ENCODE measurements at places on chromosomes 4 and X. TPM values are rescaled to one million over a fixed set of nuclear protein-coding genes. Genes with fewer than 3 reads are reported as not detected.

DNA sequence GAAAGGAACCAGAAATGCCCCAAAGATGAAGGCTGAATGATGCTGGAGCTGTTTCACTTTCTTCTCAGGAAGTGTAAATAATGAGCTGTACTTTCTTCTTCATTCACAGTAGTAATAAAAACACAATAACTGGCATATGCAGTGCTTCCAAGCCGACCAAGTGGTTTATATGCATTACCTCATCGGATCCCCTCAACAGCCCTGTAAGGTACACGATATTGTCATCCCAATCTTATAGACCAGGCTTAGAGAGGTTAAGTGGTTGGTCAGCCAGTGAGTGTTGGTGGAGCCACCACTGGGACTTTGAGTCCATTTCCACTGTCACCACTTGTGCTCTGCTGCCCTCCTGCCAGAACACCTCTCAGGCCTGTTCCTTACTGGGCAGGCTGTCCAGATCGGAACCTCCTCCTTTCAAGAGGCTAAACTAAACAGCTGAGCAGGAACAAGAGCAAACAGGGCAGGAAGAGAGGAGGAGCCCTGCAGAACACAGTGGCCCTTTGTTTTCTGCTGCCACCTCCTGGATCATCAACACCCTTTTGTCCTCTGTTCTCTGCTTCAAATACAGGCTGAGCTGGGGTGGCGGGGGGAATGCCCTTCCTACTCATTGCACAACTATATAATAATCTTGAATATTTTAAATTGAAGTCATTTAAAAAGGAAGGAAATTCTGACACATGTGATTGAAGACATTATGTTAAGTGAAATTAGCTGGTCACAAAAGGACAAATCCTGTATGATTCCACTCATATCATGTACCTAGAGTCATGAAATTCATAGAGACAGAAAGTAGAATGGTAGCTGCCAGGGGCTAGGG lies 112.5 kb upstream of the ATP6AP2 start:
- DNase-seq = no peak

DNA sequence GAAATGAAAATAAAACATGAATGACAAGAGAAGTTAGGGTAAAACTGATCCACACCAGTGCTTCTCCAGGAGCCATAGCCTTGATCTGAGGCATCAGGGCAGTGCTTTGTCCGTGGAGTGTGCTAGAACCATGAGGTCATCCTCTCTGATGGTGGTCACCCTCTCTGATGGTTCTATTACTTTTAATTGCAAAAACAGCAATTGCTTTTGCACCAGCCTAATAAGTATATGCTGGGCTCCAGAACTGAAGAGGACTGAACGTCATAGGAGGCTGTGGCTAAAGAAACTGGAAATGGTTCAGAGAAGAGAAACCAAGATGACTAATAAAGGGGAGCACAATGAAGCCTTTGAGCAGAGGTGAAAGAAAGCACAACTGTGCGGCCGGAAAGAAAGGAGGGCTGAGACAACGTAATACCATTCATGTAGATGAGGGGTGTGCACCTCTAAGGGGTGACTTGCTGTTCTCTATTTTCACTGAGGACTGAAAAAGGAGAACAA lies 17.0 kb upstream of the TMEM154 start:
- no peak for DNase-seq

GRCh38 chr4:26542991-26543390 lies 40.9 kb upstream of the TBC1D19 start:
- no peak for DNase-seq

DNA sequence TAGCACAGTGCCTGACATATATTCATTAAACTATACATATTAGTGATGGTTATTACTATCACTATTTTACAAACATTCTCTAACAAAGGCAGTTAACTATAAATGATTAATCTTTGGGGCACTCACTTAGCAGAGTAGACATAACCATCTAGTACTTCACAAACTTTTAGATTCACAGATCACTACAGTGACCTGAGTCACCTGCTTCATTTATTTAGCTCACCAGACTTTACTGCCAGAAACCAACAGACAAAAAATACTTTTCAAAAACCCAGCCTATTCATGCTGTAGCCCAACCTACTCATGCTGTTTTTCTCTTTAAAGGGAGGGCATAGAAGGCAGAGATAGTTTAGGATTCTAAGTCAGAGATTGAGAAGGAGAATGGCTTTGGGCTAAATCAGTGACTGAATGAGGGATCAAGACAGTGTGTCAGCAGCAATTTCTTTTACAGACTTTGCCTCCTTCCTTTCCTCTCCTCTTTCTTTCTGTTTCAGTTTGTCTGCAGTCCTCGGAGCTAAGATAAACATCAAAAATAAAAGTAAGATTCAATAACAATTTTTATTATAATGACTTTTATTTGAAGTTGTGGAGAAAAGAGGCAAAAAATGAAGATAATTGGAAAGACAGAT lies 34.7 kb upstream of the PDE5A start:
- DNase-seq = no peak

DNA sequence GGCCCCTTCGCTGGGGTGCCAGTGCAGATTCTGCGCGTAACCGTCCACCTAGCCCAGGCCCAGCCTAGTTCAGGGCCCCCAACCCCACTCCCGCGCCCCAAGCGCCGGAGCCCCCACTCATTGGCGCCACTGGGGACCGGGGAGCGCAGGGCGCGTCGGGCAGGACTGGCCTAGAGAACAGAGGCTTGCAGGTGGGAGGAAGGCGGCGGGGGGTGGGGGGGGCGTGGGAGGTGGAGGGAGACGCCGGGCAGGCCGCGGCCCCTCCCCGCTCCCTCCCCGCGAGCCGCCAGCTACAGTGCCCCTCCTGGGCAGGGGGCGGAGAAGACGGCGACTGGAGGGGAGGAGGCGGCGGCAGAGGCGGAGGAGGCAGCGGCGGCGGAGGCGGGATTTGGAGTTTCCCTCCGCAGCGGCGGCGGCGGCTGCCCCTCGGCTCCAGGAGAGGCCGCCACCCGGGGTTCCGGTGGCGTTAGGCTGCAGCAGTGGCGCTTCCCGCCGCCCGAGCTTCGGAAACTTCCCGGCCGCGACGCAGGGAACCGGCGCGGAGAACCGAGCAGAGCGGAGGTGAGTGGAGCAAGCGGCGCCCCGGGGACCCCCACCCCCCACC lies 4.8 kb upstream of the DUSP9 start:
- DNase-seq = no peak

DNA sequence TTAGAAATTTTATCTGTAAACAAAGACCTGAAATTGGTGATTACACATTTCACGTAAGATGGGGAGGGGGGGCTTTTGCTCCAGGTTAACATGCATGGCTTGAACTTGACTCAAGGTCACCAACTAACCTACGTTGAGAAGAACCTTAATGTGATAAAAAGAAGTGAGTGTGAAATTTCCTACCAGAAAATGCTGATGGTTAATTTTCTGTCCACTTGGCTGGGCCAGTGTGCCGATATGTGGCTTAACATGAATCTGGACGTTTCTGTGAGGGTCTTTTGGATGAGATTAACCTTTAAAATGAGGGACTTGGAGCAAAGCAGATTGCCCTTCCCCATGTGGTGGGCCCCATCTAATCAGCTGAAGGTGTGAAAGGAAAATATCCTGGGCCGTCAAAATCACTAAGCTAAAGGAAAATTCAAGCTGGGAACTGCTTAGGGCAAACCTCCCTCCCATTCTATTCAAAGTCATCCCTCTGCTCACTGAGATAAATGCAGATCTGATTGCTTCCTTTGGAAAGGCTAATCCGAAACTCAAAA lies 107.3 kb upstream of the ENPP6 start:
- no peak for DNase-seq

DNA sequence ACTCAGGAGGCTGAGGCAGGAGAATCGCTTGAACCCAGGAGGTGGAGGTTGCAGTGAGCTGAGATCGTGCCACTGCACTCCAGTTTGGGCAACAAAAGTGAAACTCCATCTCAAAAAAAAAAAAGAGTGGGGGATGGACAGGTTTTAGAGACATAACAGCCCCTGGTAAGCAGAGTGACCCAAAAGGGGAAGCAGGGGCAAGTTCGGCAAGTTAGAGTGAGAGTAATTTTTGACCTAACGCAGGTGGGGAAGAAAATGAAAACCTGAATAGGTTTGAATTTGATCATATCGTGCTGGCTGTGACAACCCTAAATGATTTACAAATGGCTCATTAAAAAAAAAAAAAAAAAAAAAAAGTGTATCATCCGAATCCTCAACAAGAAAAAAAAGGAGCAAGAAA lies 25.7 kb upstream of the TMEM131L start:
- no peak for DNase-seq

DNA sequence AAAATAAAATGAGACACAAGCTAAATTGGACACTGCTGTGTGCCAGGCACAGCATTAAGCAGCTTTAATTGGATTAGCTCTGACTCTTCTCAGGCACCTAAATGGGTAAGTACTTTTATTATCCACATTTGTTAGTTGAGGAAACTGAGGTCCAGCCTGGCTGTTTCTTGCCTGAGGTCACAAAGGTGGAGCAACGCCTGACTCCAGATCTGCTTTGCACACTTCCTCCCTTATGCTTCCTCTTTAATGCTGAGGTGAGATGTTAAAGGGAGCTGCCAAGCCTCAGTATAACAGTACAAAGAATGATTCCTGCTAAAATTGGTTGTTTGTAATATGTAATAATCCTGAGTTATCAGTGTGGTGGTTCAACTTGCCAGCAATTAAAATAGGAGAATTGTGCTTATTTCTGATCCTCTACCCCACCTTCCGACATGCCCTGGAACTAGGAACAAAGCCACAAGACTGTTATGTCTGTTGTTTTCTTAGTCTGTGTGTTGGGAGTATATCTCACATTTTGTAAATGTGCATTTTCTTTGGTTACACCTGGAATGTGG lies 74.4 kb downstream of the AFF1 start:
- DNase-seq = no peak

GRCh38 chrX:20739038-20739745 lies 472.5 kb upstream of the RPS6KA3 start:
- no peak for DNase-seq

DNA sequence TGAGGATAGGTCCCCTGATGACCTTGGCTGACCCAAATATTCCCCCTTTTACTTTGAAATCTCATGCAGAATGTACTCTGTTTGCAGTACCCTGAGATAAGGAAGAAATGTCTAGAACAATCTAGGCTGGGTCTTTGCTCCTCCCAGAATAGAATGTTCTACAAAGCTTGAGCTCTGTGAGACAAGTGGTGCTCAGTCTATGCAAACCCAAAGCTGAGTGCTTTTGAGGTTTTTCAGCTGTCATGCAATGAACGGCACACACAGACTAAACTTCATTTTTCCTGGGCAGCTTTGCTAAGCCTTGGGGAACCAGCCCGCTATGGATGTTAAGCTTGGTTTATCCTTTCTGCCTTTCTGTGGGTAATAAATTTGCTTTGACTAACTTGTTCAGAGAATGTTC lies 513.6 kb downstream of the FAT4 start:
- no peak for DNase-seq

DNA sequence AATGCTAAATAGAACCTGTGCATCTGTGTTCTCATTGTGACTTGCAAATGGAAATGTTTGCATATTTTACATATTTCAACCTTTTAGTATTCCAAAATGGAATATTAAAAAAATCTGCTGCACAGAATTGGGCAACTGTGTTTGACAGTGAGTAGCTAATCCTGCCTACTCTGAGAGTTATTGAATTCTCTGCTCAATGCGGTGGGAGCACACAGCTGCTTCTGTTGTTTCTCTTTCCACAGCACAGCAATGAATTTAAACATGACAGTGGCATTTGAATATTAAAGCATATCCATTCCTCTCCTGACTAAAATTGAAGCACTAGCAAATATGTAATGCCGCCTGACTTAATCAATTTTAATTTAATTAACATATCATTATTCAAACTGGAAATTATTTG lies 366.6 kb downstream of the GASK1B start:
- DNase-seq = no peak

- DNase-seq = no peak
These were observed 3.2 kb downstream of the SCARB2 start for GRCh38 chr4:76210452-76210851.

DNA sequence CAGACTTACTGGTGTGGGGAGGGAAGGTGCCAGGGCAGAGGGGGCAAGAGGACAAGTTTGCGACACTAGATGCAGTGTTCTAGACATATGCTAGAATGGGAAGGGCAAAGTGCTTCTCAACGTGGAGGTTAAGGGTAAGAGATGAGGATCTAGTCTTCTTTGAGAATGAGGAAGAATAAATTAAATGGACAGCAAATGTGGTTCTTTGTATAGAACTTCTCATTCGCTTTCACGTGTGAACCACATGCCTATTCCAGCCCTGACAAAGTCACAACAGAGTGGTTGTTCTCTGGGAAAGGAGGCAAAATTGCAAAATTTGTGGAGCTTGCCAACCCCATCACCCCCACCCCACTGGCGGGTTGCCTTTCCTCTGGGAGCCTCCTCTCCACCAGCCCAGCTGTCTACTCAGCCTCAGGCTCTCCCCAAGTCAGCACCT lies 1.5 kb upstream of the ANXA5 start:
- no peak for DNase-seq

DNA sequence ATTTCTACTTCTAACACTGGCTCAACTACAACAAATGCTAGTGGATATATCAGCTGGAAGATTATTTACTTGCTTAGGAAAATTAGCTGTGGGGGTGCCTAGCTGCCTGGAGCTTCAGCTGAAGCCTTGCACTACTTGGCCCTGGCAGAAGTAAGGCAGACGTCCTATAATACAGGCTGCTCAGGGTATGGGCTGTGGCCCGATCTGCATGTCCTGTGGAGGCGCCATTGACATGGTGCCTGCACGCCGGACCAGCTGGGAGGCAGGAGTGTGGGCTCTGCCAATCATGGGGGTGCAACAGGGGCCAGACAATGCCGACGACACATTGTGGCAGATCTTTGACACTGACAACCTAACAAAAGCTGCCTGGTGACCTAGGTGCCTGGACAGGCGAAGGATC lies 31.6 kb upstream of the UCP1 start:
- DNase-seq = no peak

DNA sequence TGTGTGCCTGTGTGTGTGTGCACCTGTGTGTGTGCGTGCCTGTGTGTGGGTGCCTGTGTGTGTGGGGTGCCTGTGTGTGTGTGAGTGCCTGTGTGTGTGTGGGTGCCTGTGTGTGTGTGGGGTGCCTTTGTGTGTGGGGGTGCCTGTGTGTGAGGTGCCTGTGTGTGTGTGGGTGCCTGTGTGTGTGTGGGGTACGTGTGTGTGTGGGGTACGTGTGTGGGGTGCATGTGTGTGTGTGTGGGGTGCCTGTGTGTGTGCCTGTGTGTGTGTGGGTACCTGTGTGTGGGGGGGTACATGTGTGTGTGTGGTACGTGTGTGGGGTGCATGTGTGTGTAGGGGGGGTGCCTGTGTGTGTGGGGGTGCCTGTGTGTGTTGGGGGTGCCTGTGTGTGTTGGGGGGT lies 73.4 kb upstream of the HGFAC start:
- no peak for DNase-seq

DNA sequence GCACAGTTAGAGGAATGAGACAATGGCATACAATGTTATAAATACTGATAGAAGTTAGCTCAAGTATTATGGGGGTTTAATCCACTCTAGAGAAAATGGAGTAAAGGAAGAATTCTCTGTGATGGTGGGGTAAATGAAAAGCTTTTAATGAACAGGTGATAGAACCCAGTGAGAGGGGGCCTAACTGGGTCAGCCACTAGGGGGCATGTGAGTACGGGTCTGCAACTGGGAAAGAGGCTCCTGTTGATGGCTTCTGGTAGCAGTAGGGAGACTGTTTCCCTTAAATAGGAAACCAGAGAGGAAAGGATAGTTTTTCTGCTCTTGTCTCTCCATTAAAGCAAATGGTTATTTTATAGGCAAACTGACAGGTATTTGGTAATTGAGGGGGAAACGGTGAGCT lies 132.8 kb upstream of the GPR101 start:
- no peak for DNase-seq

Gene CT47B1
- total RNA-seq = not detected

Gene TECRL
- total RNA-seq = not detected

Gene SOD3
- not detected for total RNA-seq

Gene SASH3
- total RNA-seq = 114 TPM

Gene TEX11
- total RNA-seq = not detected

Gene CLNK
- total RNA-seq = 0.12 TPM

Gene LRP2BP
- 3.3 TPM for total RNA-seq

Gene LUZP4
- not detected for total RNA-seq

Measured in T-helper 17 cell (primary cell).